Iris pigment epithelial cell (primary cell): ENCODE measurements at places on chromosomes 5 and 9.
A peak's percentile ranks its signal among the peaks of the same experiment; 100 is the strongest.

DNA sequence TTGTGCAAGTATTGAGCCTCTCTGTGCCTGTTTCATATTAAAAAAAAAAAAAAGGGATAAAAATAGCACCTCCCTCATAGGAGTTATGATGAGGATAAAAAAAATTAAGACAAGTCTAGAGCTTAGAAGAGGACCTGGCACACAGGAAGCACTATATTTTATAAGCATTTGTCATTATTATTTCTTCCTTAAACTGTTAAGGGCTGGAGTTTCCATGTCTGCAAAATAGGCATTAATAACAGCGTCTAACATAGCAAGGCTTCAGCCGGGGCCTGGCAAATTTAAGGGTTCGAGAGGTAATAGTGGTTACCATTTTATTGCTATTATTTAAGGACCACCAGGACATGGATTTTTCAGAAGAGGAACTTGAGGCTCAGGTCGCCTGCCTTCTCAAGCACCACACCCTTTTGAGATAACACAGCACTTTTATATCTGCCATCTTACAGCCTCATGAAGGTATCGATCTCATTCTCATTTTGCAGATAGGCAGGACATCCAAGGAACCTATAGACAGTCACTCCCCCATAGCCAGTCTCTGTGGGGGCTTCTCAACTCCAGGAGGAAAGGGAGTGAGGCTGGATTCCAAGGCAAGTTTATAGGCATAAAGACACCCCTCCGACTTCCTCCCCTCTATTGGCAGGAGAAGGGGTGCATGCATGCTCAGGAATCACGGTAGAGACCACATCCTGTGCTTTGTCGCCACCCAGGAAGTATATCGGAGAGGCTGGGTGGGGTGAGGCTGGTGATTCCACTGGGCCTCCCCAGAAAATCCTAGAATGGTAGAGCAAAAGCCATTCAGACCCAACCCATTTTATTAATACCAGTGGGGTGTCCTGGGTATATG is 2.4 kb downstream of the ANXA6 start:
- DNase-seq, result peak; percentile 32

DNA sequence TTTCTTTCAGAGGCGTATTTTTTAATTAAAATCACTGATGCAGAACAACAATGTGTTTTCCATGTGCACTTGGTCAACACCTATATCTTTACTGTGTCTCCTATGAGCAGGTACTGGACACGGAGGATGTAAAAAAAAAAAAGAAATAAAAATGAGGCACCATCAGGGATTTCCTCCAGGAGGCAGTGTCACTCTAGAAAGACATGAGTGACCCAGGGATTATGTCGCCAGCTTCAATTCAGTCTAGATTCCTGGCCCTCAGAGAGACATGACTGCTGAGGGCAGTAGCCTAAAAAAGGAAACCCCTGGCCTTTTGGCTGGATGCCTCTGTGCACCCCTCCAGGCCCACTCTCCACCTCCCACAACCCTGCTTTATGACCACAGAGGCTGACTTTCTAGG is 18.3 kb upstream of the IL33 start:
- no peak for DNase-seq

DNA sequence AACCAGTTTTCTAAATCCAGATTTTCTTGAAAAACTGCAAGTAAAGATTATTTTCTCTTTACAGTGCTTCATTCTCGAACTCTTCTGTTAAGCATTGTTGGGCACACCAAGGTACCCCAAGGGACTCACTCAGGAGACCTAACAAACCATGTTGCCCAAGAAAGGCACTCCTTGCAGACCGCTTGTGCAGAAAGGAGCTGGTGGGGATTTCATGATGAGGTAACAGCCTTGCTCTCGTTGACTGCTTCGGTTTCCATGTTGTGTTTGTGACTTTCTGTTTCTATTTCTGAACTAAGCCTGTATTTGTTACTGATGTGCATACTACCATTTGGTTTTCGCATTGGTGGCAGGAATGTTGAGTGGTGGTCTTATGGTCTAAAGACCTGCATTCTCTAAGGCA is 266.6 kb upstream of the DAP start:
- DNase-seq, result no peak

- no peak for DNase-seq
Measured at GRCh38 chr5:134934202-134934601, 29.3 kb downstream of the PCBD2 start.

GRCh38 chr9:93225892-93226291 is 42.0 kb downstream of the WNK2 start:
- no peak for DNase-seq

DNA sequence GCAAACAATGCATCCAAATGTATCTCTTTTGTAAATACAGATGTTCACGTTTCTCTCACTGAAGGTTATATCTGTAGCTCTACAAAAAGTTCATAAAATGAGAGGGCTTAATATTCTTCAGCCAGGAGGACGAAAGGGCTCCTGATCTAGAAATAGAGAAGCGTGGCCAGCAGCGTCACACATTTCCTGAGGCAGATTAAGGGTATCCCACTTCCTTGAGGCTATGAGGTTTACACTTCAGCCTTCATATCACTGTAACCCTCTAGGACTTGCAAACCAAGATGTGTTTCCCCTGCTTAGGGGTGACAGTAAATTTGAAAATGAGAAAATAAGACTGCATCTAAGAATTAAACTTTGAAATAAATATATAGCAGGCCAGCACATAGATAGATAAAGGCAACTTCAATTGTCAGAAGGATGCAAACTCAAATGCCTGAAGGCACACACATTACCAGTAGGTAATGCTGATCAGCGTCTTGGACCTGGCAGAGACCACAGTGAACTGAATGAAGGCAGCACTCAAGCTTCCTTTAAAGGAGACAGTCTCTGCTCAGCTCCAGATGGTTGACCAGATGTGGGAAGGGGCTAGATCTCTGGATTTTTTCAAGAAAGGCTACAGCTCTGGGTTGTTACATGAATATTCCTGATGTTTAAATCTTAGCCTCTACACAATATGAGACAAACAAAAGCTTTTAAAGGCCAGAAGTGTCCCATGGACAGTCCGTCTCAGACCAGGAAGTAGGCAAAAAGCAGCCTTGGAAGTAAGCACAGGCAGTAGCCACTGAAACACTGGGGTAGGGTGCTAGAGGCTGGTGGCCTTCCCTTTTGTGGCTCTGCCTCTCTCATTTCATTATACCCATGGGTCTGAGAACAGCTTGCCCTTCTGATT is 197.7 kb downstream of the MCTP1 start:
- no peak for DNase-seq

DNA sequence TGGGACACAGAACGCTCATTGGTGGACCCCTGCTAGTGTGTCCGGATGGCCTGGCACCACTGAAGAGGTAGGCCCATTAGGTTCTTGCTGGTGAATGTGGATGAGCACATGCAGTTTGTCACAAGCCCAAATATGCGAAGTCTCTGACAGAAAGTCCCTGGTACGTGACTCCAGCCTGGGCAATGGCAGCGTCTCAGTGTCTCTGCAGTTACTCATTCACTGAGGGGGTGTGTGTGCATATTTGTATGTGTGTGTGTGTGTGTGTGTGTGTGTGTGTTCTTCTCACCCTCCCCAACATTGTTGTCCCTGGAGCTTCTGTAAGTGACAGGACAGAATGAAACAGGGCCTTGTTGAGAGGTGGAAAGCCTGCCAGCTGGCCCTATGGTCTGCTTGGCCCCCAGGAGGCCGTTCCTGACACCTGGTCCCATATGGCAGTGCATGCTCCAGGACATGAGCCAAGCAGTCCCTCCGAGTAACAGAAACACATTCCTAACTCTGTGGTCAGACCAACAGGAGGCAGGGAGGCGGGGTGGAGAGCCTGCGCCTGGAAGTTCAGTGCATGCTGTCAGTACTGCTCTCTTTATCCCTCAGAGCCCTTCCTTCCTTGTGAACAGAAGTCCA is 169.9 kb downstream of the SLC28A3 start:
- peak; percentile 97 for DNase-seq

- peak; percentile 29 for DNase-seq
Measured at GRCh38 chr9:86585422-86586143, 231.4 kb upstream of the TUT7 start.

DNA sequence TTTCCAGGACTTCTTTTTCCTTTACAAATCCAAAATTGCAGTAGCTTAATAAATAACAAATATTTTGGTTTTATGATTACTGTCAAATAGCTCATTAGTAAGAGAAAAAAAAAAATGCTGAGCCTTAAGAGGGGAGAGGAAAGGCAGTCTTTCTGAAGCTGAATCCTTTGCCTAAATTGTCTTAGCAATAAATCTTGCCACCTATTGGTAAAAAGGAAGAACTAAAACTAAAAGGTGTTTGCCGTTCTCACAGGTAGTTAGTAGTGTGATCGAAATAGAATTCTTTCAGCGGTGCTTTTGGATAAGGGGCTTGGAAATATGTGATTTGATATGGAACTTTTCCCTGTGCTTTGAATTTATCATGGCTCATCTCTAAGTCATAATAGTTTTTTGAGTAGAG is 31.2 kb downstream of the PIK3R1 start:
- no peak for DNase-seq

DNA sequence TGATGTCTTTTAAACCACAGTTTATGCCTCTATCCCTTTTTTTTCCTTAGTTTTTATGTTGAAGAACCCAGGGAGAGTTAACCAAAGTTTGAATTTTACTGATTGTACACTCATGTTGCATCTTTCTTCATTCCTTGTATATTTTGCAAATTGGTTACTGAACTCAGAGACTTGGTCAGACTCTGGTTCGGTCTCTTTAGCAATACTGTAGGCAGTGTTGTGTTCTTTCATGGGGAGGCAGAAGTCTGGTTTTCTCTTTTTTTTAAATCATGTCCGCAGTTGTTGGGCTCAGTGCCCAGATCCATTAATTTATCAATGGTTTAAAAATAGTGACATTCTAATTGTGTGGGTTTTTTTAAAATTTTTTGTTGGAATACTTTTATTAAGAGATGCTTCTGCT is 23.4 kb downstream of the UBE2R2 start:
- DNase-seq, result no peak

- peak; percentile 67 for DNase-seq
Measured at GRCh38 chr9:5846501-5846921, 13.6 kb upstream of the ERMP1 start.

DNA sequence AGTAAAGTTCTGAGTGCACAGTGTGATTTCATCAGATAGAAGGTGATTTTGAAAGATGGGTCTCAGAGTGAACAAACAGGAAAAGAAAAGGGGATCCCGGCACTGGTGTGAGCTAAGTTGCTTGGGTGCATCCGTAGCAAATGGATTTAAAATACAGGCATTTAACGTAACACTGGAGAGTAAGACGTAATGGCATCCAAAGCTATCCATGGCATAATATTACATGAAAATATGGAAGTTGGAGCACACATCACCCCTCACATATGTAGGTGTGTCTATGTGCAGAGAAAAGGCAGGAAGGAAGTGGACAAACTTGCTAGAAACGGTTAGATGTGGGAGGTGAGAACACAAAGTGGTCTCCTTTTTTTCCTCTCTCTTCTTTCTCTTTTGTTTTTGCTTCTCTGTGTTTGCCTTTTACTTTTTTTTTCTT is 38.2 kb upstream of the SEMA4D start:
- no peak for DNase-seq

DNA sequence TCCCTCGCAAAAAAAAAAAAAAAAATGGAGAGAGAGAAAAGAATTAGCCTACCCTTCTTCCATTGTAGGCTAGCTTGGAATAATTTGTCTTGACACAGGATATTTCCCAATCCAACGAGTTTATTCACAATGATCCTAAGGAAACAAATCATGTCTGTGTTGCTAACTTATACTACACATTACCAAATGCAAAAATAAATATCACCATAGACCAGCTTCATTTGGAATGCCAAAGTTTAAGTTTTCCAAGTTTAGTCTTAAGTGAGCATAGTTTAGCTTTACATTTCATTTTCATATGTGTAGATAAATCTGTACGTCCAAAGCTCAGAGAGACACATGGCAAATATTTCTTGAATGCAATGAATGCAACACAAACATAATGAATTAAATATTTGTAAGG is 1106.2 kb upstream of the DMAC1 start:
- DNase-seq, result no peak

DNA sequence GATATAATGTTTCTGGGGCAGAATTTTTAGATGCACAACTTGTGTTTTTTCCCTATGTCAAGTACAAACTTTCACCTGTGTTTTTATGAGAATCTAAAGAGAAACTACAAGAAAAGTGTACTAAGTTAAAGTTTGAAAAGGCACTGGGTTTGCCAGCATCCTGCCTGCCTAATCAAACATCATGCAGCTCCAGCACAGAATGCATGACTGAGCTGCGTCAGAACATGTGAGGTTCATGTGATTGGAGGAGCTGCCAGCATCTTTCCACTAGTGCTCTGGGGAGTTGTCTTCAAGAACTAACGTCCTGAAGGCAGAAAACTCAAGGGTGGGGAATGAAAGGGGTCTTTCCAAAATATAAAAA is 46.1 kb upstream of the RIC1 start:
- DNase-seq, result peak; percentile 75

GRCh38 chr5:98308960-98309359 is 464.5 kb upstream of the RGMB start:
- DNase-seq, result peak; percentile 57

DNA sequence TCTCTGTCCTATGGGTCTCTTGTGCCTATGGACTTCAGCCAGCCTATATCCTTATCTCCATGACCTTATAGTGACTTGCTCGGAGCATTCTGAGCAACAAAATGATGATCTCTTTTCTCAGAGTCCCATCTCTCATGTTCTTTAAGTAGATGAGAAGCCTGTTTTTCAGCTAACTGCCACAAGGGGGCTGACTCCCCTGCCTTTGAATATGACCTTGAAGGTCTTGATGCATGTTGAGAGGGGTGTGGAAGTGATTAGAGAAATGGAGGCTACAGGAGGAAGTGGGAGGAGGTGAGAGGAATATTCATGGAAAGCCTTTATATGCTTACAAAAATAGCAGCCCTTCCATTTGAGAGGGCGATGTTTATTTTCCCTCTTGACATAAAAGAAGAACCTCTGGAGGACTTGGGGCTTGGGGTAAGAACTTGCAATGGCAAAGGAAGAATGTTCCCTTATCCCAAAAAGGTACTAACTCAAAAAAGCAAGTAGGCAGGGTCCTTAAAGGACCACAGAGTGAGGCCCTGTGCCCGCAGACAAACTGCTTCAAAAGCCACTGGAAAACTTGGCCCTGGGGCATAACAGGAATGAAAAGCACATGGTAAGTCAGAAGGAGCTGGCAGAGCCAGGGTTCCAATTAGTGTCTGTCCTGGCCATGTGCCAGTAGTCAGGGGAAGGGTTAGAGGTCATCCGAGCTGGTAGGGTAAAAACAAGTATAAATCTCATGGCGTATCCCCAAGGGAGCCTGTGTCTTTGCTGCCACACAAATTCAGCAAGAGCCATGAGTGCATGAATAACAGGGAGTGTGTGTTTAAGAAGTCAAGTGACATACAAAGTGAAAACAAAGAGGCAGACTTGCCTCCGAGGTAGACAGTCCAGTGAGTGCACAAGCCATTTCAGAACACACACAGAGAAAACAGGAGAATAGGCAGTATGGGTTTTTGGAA is 39.1 kb downstream of the FGD3 start:
- DNase-seq, result peak; percentile 24

GRCh38 chr5:127447827-127448226 is 69.6 kb upstream of the PRRC1 start:
- peak; percentile 75 for DNase-seq
